NK-92 treated with Interleukin-12 subunit alpha and Interleukin-12 subunit beta, amount 100 ng/mL, for 24 hours (cell line): ENCODE measurements at places on chromosomes 4 and X.
A peak's percentile ranks its signal among the peaks of the same experiment; 100 is the strongest.

- DNase-seq = no peak
Observed at GRCh38 chr4:73850261-73850970, 2.7 kb upstream of the PF4V1 start.

- DNase-seq = no peak
Observed at GRCh38 chr4:174764105-174764729, 64.8 kb downstream of the GLRA3 start.

GRCh38 chr4:91601401-91601800, 702.4 kb upstream of the GRID2 start:
- no peak for DNase-seq

GRCh38 chr4:74056114-74056857, 17.8 kb upstream of the CXCL3 start:
- DNase-seq = no peak

DNA sequence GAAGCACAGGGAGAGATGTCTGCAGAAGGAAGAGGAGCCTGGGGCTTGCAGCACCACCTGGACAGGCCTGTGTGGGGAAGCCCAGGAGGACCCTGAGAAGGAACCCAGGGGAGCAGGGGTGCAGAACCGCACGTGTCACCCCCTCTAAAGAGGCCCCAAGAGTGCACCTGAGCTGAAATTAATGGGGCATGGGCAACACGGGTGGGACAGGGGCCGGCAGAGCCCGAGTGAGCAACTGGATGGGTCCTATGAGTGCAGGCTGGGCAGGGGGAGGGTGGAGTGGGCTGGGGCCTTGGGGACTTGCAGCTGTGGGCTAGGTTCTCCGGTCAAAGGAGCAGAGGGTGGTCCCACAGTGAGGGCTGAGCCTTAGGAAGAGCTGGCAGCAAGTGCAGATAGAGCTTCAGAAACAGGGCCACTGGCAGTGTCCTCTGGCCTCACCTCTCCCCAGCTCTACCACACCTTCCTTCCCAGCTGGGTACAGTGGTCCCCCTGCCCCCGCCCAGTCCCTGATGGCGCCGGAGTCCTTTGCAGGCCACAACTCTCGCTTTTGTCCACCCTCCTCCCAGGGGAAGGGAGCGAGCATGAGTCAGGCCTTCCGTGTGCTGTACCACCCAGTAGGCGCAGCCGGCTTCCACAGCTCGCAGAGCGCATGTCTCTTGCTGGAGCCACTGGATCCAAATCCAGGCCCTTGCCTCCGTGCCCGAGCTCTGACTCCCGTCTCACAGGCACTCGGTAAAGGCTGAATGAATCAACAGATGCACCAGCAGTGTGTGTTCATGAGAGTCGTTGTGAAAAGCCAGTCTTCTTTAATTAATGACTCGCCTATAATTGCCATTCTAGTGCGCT, 131.6 kb downstream of the HMX1 start:
- no peak for DNase-seq

DNA sequence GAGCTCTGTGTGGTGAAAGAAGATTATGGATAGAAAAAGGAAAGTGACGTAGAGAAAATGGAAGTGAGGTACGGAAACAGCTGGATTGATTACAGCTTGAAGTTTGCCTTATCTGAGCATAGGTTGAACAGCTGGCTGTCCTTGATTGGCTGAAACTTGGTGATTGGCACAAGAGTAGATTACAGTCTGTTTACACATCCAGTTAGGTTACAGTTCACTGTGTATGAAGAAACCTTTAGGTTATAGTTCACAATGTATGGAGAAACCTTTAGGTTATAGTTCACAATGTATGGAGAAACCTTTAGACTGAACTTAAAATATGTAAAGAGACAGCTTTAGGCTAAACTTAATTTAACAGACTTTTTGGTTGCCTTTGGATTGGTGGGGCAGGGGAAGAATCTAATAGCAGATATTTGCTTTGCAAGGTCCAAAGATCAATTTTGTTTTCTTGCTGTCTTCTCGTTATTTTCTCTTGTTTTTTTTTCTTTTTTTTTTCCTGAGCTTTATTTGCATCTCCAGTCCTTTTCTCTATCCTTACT, 15.6 kb upstream of the ART3 start:
- no peak for DNase-seq

- DNase-seq = no peak
Observed at GRCh38 chr4:70182517-70183167, 12.9 kb upstream of the ODAM start.

GRCh38 chr4:6095023-6095752, 77.0 kb upstream of the C4orf50 start:
- no peak for DNase-seq

GRCh38 chrX:14030174-14030530, 460 bp upstream of the GEMIN8 start:
- DNase-seq = no peak

GRCh38 chrX:106899276-106899675, 3.9 kb downstream of the RIPPLY1 start:
- no peak for DNase-seq

DNA sequence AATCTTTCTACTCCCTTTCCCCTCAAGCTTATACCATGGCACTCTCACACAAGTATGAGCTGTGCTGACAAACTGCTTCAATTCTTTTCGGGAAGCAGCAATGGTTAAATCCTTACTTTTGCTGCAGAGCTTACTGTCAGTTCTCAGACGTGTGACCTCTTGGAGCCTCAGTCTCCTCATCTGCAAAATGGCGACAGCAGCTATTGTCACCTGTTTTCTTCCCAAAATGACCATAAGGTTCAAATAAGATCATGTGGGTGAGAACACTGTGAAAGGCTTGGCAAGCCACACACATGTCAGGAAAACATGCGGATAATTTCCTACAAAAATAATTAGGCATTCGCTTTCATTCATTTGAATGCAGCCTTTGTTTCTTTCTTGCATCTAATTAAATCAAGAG, 36.8 kb upstream of the IRF2 start:
- no peak for DNase-seq

DNA sequence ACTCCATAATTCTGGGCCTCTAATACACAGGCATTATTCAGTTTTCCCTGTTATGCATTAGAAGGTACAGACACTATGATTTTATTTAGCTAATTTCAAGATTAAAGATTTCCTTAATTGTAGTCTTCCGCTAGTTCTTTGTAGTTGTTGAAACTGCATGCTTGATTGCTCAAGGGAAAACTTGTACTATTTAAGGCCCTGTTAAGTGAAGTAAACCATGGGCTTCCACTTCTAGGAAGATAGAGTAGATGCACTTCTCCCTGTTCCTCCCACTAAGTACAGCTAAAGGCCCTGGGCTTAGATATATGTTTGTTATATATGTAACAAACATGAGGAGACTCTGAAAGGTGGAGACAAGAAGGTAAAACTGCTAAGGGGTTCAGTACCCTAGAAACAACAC, 215.8 kb upstream of the LEF1 start:
- DNase-seq = no peak

GRCh38 chr4:89535251-89535650, 227.7 kb upstream of the GPRIN3 start:
- DNase-seq = no peak

GRCh38 chr4:10687526-10687925, 3.0 kb upstream of the CLNK start:
- DNase-seq = no peak

DNA sequence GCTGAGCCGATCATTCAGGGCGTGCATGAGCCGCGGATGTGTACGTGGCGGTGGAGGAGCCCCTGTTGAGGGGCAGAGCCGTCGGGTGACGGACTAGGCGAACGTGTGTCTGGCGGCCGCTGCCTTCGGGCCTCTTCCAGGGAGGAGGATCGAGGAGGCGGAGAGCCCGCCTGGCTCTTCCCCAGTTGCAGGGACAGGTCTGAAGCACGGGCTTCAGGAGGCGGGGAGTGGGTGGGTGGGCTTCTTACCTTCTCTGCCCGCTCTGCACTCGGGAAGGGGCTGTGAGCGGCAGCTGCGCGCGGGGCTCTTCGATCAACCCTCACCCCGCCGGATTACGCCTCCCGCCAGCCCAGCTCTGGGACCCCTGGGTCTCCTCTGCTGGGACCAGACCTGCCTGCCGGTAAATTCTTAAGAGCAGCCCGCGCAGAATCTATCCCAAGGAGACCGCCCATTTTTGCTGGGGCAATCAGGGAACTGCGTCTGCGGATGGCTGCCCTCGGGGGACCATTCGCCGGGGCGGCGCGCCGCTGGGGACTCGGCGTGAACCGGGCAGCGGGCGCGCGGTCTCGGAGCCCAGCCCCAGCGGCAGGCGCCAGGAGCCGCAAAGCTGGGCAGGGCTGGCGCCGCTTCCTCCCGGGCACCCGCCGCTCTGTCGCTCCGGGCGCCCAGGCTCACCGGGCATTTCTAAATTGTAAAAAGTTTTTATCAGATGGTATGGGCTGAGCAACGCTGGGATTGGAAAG, 4.9 kb downstream of the PLAC8 start:
- peak; percentile 23 for DNase-seq

- DNase-seq = no peak
Observed at GRCh38 chrX:133661962-133662839, 246.9 kb upstream of the GPC4 start.

DNA sequence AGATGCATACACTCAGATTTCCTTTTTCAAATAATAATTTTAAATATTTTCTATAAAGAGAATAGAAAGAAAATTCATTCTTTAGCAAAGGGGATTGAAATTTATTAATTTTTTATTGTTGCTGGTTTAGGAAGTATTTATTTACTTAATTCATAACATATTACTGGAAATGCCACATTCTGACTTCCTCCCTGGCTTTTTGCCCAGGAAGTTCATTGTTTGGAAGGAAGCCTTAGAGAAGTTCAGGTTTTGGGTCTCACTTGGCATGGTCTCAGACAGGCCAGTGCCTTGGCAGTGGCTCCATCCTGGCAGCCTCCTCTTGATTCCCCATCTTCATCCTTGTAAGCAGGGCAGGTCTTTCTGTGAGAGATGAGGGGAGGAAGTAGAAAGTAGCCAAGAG, 50.5 kb downstream of the IL15 start:
- no peak for DNase-seq

DNA sequence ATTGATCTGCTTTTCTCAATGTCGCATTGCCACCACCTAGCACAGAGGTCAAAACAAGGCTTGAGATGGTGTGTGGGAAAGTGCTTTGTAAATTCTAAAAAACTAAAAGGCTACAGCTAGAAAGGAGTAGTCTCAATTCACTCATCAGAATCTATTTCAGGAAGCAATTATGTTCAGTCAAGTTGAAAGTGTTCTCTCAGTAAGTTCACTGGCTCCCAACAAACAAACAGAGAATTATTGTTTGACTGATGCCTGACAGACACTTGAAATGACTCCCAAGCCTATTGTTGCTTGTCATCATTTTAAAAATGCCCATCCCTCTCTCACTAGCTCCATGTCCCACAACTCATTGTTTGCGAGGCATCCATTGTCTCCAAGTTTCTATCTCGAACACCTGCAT, 419.6 kb upstream of the CPEB2 start:
- DNase-seq = no peak

DNA sequence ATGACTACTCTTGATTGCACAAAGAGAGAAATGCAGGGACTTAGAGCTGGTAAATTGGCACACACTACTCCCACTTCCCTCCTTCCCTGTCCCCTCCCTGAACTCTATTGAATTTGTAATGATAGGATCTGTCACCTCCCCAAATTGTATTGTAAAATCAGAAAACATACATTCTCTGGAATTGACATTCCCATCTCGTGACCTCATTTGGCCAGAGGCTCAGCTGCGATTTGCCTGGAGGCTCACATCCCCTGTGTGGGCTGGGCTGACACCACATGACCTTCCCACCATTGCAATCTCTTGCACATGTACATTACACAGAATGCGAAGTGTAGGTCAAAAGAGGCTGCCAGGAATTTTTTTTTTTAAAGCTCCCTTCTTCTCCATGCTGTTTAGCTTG, 172.1 kb downstream of the MID1IP1 start:
- no peak for DNase-seq

- no peak for DNase-seq
Observed at GRCh38 chrX:125505207-125505606, 185.5 kb downstream of the TEX13C start.

GRCh38 chr4:83335701-83336100, 1.1 kb upstream of the HPSE start:
- no peak for DNase-seq

DNA sequence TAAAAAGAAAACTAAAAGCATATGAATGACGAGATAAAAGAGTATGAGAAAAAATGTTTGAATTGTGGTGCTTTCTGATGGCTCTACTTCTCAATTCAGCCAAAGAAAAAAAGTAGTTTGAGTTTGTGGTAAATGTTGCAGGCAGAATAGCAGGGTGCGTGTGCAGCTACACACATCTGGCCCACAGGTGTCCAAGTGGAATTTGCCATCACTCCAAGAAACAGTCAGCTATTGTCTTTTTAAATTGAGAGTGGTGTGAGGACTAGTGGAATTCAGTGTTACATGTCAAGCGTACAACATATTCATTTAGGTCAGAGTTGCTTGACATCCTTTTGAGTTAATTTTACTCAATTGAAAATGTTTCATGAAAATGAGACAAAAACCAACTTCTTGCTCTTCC, 424.8 kb upstream of the MAD2L1 start:
- DNase-seq = no peak

DNA sequence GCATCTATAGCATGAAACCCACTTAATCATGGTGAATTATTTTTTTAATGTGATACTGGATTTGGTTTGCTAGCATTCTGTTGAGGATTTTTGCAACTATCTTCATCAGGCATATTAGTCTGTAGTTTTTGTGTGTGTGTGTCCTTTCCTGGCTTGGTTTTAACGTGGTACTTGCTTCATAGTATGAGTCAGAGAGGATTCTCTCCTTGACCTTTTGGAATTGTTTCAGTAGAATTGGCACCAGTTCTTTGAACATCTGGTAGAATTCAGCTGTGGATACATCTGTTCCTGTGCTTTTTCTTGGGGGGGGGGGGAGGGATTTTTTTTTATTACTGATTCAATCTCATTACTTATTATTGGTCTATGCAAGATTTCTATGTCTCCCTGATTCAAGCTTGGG, 232.0 kb upstream of the KLF8 start:
- no peak for DNase-seq
